ENCODE measurements at places on chromosomes 11 and 22.

GRCh38 chr11:45331839-45332238 is 45.7 kb upstream of the SYT13 start:
- DNase-seq, result no peak

GRCh38 chr11:8617063-8617462 is 23.0 kb upstream of the STK33 start:
- no peak for DNase-seq

- DNase-seq, result no peak
Measured at GRCh38 chr11:66879583-66879982, 22.7 kb downstream of the LRFN4 start.

GRCh38 chr22:39819429-39819828 is 74.1 kb downstream of the ENTHD1 start:
- no peak for DNase-seq

- DNase-seq, result no peak
Measured at GRCh38 chr11:98771791-98772190, 249.0 kb upstream of the CNTN5 start.

DNA sequence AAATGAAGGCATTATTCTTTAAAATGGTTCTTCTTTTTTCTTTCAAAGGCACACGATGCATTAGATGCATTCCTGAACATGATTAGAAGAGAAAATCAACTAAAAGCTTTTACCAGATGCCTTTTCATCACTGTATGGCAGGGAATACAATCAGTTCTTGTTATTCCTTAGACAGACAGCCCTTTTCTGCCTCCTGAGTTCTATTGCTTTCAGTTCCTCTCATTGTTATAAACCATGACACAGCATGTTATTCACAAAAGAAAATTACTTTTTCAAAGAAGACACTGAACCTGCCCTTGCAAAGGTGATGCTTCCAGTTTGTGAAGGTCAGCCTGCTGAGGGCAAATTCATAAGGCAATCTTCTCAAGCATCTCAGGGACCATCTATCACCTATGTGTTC is 70.1 kb downstream of the FAM181B start:
- DNase-seq, result no peak

DNA sequence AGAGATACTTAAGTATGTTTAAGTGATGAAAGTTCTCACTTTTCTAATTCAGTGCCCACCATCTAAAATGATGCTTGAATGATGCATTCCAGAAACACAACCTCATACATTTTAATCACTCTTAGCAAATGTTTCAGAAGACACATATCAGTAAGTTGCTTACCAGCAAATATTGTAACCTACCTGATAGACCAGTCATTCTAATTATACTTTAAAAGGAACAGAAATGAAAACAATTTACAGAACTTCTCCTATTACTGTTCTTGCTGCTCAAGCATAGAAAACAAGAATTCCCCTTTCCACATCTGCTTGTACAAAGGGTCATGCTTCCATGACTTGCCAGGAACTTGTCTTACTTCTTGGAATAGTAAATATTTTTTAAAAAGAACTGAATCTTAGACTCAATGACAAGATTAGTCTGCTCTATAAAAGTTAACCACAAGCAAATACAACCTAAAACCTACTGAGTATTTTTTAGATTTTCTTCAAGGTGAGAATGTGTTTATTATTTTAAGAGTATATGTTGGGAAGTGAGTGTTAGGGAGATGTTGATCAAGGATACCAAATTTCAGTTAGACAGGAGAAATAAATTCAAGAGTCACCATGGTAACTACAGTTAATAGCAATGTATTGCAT is 82.0 kb upstream of the SC5D start:
- DNase-seq, result no peak

DNA sequence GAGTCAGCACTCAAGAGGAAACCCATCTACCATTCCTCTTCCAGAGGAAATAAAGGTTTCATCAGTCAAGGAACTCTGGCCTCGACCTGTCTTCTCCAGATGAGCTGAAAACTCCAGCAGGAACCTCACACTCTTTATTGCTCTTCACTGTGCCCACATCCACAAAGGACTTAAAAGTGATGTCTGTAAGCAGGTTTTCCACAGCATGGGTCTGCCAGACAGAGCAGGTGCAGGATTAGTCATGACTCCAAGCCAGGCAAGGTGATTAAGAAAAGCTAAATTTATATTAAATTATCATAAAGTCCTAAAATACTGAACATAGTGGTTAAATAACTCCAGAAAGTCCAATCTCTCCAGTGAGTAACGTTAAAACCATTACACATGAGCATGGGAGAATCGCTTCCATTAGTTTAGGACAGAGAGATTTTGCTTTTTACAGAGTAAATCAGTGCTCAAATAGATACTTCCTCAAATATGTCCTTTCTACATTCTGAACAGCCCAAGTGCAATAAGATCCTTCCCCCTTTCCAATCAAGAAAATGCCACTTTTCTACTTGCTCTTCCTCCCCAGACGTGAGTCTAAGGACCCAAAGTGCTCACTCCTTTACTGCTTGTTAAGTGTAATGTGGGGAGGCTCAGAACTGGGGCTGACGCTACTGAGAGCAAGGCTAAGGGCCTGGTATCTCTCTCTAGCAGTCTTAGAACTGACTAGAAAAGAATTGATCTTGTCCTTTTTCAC is 10.7 kb upstream of the CKAP5 start:
- no peak for DNase-seq

DNA sequence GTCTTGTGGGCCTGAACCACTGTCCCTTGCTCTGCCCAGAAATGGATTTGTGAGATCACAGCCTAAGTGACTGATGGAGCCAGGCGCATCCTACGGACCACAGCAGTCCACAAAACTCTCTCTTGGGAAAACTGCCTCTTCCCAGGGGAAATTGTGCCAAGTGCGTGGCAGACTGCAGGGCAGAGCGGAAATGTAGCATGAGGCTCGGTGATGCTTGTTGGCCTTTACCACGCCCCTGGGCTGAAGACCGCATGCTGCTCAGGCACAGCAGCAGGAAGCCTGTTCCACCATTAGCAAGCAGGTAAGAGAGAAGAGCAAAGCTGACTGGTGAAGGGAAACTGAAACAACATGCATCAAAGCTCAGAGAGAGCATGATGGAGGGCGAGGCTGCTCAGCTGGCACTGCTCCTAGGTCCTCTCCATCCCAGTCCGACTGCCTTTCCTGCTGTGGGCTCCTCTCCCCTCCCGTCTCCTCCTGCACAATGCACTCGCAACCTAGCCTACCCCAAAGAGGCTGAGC is 26.5 kb upstream of the SCARF2 start:
- peak; percentile 16 for DNase-seq

DNA sequence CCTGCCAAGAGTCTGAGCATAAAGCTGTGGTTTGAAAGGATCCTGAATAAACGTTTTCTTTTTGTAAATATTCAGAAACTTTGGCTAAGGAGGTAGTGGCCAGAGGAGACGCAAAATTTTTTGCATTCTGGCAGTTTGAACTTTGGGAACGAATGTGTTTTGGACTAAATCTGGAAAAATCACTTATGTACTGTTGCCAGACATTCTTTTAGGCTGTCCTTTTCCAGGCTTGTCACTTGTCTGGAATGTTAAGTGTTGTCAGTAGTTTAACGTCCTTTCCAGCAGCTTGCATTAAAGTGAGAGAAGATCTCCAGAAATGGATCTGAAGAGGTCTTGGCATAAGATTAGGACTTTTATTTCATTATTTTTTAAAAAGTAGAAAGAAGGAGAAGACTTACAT is 18.5 kb downstream of the SPECC1L start:
- no peak for DNase-seq

DNA sequence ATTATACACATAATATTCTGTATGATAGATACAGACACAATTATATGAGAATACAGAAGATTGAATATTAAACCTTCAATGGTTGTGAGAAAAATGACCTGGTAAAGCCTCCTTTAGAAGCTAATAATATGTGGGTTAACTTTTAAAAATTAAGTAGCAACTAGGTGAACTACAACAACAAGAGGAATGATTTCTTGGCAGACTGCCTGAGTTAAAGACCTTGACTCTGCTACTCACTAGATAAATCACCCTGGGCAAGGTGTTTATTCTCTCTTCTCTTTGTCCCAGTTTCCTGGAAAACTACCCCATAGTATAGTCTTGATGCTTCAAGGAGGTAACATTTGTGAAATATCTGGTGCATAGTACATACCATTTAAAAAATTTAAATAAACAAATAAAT is 519.6 kb upstream of the TENM4 start:
- no peak for DNase-seq

DNA sequence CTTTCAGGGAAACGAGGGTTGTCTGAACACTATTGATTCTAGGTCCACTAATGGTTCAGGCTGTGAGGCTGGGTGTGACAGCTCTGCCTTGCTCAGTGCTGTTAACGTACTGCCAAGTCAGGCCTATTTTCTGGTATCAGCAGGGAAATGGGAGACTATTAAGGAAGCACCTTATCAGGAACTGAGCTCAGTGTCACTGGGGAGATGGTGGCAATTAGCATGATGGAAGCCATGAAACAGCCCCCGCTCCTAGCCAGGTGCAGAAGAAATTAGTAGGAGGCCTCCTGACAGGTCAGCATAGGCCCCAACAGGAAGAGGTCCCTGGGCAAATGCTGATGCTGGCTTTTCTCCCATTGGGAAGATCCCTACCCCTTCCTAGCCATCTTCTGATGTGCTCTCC is 42.6 kb upstream of the LMO2 start:
- DNase-seq, result no peak

- no peak for DNase-seq
Measured at GRCh38 chr11:62142043-62142375, 18.2 kb downstream of the INCENP start.

GRCh38 chr22:18987765-18988164 is 51.7 kb upstream of the PRODH start:
- no peak for DNase-seq

- DNase-seq, result no peak
Measured at GRCh38 chr11:33160136-33160535, 1.1 kb downstream of the CSTF3 start.

GRCh38 chr11:32288276-32288675 is 147.1 kb downstream of the WT1 start:
- DNase-seq, result no peak

- peak; percentile 67 for DNase-seq
Measured at GRCh38 chr11:46353698-46354097, 6.4 kb downstream of the DGKZ start.

DNA sequence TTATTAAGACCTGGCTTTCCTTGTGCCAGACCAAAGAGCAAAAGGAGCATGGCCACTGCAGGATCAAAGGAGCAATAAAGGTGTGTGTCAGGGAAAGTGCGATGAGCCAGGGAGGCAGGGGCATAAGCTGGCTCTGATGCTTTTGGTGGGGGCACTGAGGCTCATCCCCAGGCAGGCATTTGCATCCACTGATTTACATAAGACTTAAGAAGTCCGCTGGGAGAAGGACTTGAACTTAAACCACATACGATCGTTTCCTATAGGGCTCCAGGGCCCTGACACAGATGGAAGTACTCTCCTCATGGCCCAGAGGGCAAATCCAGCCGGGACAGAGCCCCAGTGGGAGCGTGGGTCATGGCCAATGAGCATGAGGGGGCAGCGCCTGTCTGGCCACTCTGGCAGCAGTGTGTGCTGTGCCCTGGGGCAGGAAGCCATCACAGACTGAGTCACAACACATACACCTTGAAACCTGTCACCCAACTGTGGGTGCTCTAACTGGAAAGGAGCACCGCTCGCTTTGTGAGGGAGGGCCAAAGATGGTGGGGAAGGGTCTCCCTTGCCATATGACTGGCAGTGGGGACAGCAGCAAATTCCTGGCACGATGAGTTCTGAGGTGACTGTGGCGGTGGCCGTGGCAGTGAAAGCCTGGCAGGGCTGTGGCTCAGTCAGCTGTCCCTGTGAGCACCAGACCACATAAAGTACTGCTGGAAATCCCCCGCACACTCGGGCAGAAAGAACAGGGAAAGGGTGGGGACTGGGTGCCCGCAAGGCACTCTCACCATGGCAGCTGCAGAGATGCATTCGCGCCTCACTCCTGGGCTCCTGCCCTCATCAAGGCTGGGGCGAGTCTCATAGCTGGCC is 79.4 kb upstream of the LMO1 start:
- no peak for DNase-seq

GRCh38 chr11:121265586-121265985 is 27.0 kb upstream of the SC5D start:
- no peak for DNase-seq

DNA sequence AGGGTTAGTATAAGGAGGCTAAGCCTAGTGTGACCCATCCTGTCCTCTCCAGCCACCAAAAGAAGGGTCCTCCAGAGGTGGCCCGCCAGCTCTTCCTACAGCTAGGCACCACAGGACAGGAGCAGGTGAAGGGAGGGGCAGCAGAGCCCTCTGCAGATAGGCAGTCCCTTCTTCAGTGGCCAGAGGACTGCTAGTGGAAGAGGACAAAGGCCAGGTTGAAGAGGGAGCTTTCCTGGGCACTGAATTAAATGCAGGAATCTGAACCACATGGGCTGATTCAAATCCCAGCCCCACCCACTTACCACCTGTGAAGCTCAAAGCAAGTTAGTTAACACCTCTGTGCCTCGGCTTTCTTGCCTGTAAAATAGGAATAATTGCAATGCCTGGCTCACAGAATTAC is 409.5 kb downstream of the NXPE2 start:
- no peak for DNase-seq

DNA sequence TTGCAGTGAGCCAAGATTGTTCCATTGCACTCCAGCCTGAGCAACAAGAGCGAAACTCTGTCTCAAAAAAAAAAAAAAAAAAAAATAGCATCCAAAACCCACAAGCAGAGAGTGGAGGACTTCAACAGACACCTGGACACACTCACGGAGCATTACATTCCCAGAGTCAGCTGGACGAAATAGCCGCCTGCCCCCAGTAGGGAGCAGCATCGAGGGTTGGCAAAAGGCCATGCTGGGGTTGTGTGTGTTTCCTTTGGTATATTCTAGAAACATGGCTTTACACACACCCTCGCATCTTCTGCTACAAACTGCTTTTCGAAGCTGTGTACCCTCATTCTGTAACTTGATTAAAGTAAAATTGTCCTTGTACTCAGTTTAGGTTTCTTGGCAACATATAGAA is 5.3 kb downstream of the ADA2 start:
- no peak for DNase-seq

GRCh38 chr11:79039122-79039521 is 401.7 kb downstream of the TENM4 start:
- DNase-seq, result no peak

GRCh38 chr22:26588729-26589366 is 1.1 kb downstream of the TPST2 start:
- DNase-seq, result no peak

GRCh38 chr22:25404928-25405816 is 159.3 kb upstream of the GRK3 start:
- peak; percentile 27 for DNase-seq
